ENCODE measurements at places on chromosomes 16 and 17.

DNA sequence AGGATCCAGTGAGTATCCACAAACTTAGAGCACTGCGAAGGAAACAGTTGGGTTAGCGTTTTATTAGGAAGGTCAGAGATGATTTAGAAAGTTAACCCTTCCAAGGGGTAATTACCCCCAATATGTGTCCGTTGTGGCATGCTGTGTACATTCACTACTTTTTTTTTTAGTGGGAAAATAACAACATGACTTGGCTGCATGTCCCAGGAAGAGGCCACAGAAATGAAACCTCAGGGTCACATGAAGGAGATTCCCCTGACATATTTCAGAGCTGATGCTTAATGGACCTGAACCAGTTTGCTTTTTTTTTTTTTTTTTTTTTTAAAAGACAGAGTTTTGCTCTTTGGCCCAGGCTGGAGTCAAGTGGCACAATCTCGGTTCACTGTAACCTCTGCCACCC, 167.5 kb downstream of the PRKCA start:
- no peak for DNase-seq

DNA sequence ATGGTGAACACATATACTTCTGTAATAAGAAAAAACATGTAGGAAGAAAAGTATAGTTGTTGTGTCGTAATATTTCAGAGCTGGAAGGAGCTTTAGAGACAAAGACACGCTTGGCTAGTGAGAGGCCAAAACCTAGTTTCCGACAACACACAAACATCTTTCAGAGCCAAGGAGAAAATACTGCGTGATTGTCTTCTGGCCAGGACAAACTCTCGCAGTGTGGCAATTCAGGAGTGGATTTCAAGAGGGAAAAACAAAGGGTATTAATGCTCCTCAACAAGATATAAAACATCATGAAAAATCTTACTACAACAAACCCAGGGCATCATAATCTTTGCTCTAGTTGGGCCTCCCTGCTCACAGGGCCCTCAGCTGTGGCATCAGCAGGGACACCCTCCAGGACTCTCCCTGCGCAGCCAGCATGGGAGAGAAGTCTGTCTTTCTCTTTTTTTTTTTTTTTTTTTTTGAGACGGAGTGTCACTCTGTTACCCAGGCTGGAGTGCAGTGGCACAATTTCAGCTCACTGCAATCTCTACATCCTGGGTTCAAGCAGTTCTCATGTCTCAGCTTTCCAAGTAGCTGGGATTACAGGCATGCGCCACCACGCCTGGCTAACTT, 66.4 kb downstream of the CYB5B start:
- DNase-seq: no peak

DNA sequence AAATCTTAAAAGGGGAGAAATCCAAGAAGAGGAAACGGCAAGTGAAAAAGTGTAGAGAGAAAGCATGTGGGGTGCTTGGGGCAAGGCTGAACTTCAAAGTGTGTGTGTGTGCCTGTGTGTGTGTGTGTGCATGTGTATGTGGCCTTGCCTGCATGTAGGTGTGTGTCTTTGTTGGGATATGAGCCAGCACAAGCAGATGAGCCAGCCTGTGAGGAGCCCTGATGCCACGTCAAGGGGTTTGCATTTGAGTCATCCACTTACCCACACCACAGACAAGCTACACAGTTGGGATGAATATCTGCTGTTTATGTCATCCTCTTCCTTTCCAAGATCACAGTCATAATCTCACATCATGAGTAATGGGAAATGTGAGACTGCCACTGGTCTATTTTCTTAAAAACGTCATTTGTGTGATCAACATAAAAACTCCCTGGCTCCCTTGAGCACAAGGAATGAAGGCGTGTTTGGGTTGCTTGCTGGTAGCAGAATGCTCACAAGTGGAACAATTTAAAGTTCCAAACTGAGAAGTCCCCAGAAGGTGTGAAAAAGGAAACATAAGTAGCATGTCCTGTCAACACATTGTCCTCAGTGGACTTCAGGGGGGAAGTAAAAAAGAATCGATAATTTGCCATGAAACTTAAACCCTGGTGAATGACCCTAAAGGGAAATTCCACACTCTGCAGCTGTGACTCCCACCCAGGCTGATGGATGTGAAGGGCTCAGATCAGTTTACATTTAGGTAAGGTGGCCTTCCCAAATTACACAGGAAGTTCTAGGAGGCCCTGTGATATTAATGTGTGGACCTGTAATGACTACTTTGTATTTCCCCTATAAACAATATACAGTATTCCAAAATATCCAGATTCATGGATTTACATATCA, 14.7 kb downstream of the KCTD19 start:
- peak; percentile 84 for DNase-seq

GRCh38 chr17:8468980-8469379, 33.3 kb downstream of the NDEL1 start:
- DNase-seq: no peak
